ENCODE measurements at places on chromosomes 2 and 18.

GRCh38 chr2:97963880-97964279 lies 31.9 kb downstream of the TMEM131 start:
- DNase-seq = no peak

GRCh38 chr2:62653582-62654422 lies 51.7 kb upstream of the EHBP1 start:
- no peak for DNase-seq

DNA sequence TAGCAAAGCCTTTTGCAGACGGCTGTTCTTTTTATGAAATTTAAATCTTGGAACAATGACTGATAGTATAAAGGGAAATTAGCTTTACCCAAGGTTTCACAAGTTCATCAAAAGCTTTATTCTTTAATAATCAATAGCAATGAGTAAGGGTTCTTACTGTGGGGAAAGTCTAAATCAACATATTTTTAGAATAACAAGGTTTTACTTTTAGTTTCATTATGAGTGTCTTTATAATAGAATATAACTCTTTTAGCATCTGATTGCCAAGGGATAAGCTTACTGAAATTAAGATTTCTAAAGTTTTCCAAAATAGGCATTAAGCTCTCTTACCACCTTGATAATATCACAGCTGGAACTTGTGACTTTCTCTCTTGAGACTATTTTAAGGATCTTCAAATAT lies 1489.7 kb downstream of the LRP1B start:
- no peak for DNase-seq

DNA sequence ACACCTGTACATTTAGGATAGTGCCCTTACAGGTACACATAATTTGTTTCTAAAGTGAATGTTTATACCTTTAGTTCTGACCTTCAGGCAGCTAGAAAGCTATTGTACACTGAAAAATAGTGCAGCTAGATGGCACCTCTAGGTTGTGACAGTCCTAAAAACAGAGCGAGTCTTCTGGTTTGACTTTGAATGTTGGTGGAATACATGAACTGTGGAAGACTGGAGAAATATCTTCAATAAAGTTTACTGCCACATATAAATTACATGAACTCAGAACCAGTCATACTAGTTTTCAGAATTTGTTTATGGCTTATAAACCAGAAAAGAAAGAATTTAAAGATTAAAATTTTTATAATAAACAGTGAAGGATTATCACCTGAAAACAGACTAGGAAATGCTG lies 58.7 kb upstream of the TWSG1 start:
- DNase-seq = no peak

- DNase-seq = no peak
These were observed 24.3 kb downstream of the TMEM237 start for GRCh38 chr2:201618744-201619662.

DNA sequence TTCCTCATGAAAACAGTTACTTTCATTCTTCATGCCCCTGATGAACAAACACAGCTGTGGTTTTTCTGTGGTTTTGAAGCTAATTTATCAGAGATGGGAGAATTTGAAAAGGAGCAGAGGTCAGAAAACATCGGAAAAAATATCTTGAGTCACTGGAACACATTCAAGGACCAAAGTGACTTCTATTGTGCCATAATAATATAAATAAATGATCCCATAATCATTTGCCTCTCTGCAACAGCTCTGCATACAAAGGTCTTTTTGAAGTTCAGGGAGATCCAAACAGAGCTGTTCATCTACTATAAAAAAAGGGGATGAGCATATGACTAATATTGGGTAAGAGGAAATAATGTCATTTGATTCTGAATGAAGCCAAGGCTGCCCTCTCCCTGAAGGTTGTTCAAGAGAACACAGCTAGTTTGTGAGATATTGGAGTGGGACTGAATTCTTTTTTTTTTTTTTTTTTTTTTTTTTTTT lies 201.3 kb upstream of the GALNT5 start:
- DNase-seq = no peak

- DNase-seq = no peak
These were observed 258.6 kb upstream of the TANK start for GRCh38 chr2:160901613-160902012.

DNA sequence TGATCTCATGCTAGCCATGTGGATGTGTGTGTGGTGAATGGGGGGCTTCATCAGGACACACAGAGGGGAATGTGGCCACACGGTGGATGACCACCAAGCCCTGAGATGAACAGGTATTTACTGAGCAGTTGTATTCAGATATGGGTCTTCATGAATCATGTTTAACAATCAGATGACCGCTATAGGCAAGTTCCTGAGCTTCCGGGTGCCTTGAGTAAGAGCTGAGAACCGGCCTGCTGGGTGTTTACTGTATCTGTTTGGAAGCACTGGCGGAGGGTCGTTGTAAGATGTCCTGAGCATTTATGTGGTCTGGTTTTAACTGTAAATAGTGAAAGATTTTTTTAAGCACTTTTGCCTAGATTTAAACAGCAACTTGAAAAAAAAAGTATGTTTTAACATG lies 43.9 kb downstream of the BOLA3 start:
- no peak for DNase-seq

- DNase-seq = no peak
These were observed 2.8 kb downstream of the ETAA1 start for GRCh38 chr2:67399831-67400489.

DNA sequence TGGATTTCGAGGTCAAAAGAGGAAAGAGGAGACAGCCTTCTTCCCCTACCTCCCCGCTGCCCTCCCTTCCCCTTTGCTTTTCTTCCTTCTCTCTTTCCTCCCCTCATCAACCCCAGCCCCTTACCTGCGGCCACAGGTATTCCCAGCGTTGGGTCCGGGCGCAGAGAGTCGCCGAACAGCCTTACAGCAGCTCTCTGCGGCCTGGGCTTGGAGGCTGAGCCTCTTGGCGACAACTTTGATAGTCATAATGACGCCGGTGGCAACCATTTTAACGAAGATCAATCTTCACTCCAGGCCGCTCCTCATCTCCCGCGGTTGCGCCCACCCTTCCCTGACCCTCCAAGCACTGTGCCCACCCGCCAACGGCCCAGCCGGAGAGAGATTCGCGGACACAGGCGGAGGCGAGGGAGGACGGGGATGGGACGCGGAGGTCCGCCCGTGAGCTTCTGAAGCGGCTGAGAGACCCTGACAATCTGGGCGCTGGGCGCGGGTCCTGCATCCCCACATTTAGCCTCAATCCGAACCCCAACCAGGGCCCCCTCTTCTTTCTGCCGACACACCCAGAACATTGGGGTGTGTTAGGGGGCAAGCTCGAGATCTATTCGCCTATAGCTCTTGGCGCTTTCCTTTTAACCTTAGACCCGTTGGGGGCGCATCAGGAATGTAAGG lies 1.5 kb upstream of the EVX2 start:
- no peak for DNase-seq

GRCh38 chr18:59460072-59460420 lies 101.0 kb upstream of the LMAN1 start:
- DNase-seq = no peak

DNA sequence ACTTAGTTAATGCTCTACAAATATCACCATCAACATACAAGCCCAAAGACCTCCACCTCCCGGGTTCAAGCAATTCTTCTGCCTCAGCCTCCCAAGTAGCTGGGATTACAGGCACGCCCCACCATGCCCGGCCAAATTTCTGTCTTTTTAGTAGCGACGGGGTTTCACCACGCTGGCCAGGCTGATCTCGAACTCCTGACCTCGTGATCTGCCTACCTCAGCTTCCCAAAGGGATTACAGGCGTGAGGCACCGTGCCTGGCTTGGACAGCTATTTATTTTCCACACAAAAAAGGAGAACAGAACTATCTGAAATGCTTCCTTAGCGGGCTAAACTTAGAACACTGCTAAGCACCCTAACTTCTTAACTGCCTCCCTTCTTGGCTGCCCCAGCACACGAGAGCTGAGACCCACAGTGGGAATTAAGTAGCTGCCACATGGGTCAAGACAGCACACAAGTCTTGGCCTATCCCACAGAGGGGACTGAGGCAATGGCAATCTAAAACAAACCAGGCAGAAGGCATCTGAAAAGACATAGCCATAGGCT lies 24.8 kb downstream of the CYTIP start:
- no peak for DNase-seq

Measured in activated CD4-positive, alpha-beta T cell treated with anti-CD3 and anti-CD28 coated beads, Interleukin-2, amount 50 U/mL, for 16 hours (primary cell).